ENCODE measurements at places on chromosomes 1 and 21.

DNA sequence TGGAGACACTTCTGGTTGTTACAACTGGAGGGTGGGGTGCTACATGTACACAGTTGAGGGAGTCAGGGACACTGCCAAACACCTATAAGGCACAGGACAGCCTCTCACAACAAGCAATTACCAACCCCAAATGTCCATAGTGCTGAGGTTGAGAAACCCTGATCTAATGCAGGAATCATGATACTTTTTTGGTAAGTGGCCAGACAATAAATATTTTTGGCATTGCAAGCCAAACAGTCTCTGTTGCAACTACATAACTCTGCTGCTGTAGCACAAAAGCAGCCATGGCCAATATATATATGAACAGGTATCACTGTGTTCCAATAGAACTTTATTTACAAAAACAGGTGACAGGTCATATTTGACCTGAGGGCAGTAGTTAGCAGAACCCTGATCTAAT, 177.5 kb downstream of the ASTN1 start:
- DNase-seq = no peak

- DNase-seq = no peak
Observed at GRCh38 chr1:91603409-91603808, 102.8 kb downstream of the CDC7 start.

DNA sequence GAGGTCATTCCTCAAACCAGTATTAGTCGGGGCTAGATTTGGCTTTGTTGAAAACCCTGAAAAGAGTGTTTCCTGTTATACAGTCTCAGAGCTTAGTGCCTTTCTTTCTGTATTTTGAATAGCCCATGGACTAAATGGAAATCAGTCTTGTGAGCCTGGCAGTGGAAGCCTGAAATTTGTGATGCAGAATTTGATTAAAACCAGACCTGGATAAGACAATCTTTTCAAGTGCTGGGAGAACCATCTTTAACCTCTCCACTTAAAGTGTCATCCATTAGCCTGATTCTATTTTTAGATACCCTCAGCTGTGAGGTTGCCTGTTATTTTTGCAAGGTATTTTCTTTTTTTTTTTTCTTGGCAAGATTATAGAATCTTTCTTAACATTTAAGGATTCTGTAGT, 19.5 kb downstream of the ACTN2 start:
- no peak for DNase-seq

GRCh38 chr21:29265690-29266479, 32.8 kb upstream of the BACH1 start:
- DNase-seq = no peak

GRCh38 chr1:245822996-245823395, 668.2 kb downstream of the KIF26B start:
- DNase-seq = peak; percentile 61

GRCh38 chr1:119914071-119914470, 17.8 kb upstream of the ADAM30 start:
- no peak for DNase-seq

DNA sequence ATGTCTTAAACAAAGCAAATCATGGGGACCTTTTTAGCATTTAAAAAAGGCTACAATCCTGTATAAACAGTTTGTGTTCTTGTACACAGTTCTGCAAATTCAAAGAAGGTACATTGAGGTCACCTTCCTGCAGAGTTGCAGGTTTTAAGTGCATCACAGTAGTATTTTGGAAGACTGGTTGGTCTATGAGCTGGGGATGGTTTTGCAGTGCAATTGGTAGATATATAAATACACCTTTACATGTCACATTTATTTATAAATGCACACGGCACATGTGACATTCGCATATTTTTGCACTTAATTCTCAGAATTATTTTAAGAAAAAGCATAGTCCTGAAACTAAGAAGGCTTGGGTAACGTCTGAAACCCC, 599 bp upstream of the ITPKB start:
- no peak for DNase-seq

All from RKO (cell line).